ENCODE measurements at places on chromosomes 16 and 17.

DNA sequence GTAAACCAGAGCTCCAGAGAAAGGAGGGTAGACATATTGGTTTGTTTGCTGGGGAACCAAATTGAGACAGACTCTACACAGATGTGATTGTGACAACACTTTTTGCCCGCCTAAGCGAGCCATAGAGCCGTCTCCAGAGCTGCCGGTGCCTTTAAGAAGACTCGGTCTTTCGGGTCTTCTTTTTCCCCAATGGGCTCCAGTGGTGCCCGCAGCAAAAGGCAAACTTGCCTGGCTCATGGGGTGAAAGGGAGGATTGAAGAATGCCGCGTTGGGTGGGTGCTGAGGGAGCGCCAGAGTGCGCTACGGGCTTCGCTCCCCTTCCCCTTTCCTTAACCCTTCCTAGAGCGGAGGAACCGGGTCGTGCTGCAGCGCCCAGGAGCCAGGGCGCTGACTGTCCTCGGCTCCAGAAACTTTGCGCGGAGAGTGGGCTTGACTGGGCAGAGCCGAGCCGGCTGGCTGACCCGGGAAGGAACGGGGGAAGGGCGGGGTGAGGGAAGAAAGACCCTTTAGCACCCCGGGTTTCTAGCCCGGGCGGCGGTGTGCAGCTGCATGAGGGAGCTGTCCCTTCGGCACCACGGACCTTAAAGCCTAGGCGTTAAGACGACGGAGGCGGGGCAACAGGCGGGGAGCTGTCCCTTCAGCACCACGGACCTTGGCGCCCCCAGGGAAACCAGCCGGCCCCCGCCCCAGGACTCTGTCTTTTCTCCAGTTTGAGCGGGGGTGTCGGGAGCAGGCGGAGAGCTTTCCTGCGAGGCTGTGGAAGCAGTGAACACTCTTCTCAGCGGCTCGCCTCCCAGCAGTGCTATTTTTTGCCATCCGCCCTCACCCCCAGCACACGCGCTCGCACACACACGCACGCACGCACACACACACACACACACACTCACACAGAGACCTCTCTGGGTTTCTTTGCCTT is at the start of gene CACNG3:
Gene CACNG3, plus strand, starts transcription at position 880 of the 916 bp plus-strand sequence. CDS start 420 bp downstream, outside the sequence.
- H3K27me3 ChIP-seq: peaks cover 34% of the 10 kb centered on the region
- DNase-seq: peak; percentile 27
- no peaks in the 10 kb centered on the region for H3K36me3 ChIP-seq
- H3K27ac ChIP-seq: no peak within 1 kb of the TSS
- H3K4me1 ChIP-seq: peaks cover 5% of the 10 kb centered on the region
- H3K4me3 ChIP-seq: no peak within 1 kb of the TSS

DNA sequence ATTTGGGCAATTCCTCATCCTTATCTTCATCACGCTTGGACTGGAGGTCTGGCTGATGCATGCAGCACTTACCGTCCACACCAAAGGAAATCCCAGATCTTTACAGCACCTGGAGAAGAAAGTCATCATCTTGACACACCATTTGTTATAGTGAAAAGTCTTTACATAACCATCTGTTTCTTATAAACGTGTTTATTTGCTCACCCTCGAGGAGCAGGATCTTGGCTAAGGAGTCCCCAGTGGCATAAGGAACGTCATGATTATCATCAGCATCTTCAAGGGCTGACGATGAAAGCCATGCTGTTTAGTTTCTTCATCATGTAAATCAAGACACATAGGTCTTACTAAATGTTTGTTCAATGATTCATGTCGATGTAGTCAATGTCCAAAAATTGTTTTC is 248.8 kb upstream of the ELAC2 start:
- H3K4me3 ChIP-seq: no peak overlapping the region
- no peaks in the 10 kb centered on the region for H3K4me1 ChIP-seq
- no peaks in the 10 kb centered on the region for H3K36me3 ChIP-seq
- no peaks in the 10 kb centered on the region for H3K27me3 ChIP-seq
- no peak for DNase-seq
- H3K27ac ChIP-seq: no peak overlapping the region

DNA sequence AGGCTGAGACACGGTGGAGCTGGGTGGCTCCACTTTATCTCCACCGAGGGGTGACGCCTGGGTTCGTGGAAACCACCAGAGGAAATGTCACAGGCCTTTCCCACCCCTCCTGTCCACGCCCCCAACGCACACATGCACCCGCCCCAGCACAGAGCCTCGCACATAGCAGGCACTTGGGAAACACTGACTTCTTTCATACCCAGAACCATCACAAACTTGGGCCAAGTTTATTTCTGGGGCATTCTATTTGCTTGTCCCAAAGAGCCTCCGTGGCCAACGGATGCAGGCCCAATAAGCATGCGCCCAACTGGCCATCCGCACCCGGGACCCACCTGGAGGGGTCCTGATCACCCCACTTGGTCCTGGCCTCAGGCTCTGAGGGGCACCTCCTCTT is 3.3 kb downstream of the BCAR1 start:
- H3K36me3 ChIP-seq: no peaks in the 10 kb centered on the region
- H3K4me3 ChIP-seq: no peak overlapping the region
- peaks cover 16% of the 10 kb centered on the region for H3K4me1 ChIP-seq
- no peaks in the 10 kb centered on the region for H3K27me3 ChIP-seq
- H3K27ac ChIP-seq: no peak overlapping the region

DNA sequence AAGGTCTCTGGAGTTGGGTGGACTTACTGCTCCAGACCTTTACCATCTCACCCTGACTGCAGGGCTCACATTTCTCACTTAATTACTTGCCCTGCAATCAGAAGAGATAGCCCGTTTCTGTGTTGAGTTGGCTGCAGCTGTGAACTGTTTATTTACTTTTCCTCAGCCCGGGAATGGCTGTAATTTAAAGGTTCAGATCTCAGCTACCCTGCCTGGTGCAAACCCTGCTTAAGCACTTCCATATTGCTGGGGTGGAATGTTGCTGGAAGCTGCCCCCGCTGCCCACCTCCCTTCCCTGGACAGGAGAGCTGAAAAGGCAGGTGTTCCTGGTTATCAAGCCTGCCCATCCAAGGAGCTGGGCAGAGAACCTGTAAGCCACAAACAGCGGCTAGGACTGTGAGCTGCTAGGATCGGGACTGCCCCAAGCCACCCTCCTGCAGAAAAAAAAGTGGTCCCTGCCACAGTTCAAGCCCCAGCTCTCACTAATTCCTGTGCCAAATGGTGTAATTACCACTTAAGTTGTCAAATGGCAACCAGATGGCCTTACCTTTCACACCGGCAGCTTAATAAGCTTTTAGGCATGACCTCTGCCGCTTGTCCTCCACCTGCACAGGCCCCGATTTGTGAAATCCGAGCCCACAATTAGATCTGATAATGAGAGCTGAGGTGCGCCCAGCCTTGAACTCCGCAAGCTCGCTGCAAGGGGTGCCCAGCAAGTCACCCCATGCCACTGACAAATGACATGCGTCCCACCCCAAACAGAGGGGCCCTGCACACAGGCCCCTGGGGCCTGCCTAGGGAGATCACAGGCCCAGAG is 269.8 kb downstream of the C16orf95 start:
- no peaks in the 10 kb centered on the region for H3K36me3 ChIP-seq
- H3K27ac ChIP-seq: no peak overlapping the region
- no peaks in the 10 kb centered on the region for H3K27me3 ChIP-seq
- H3K4me3 ChIP-seq: no peak overlapping the region
- no peaks in the 10 kb centered on the region for H3K4me1 ChIP-seq
- DNase-seq: no peak

- H3K27me3 ChIP-seq: no peaks in the 10 kb centered on the region
- H3K4me3 ChIP-seq: no peak overlapping the region
- no peaks in the 10 kb centered on the region for H3K36me3 ChIP-seq
- no peak for DNase-seq
- no peak overlapping the region for H3K27ac ChIP-seq
- no peaks in the 10 kb centered on the region for H3K4me1 ChIP-seq
Observed at GRCh38 chr17:20228860-20229259, 219.7 kb downstream of the SPECC1 start.

All from CD4-positive, CD25-positive, alpha-beta regulatory T cell (primary cell).